ENCODE measurements at places on chromosomes 6 and 20.

- no peak for DNase-seq
Measured at GRCh38 chr6:25921525-25922203, 8.8 kb downstream of the SLC17A2 start.

DNA sequence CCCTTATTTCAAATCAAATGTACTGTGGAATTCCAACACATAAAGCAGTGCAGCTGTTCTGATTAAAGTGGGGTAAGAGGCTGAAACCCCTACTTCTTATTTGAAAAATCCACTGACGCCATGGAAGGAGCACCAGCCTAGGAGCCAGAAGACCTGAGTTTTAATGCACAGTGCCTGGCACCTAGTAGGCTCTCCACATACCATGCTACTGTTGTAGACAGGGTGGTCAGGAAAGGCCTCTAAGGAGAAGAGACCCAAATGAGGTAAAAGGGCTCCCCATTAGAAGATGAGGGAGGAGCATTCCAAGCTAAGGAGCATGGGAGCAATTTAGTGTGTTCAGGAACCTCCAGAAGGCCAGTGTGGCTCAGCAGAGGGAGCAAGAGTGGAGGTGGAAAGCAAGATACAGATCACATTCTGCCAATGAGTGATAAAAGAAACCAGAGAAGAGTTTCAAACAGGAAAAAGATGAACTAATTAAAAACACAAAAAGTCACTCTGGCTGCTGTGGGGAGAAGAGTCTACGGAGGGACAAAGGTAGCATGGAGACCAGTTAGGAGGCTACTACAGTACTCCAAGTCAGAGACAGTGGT lies 11.8 kb upstream of the ZNF76 start:
- peak; percentile 20 for DNase-seq

- no peak for DNase-seq
Measured at GRCh38 chr6:154996841-154997311, 1.8 kb downstream of the TIAM2 start.

GRCh38 chr6:110067837-110068591 lies 89.9 kb downstream of the GPR6 start:
- no peak for DNase-seq

DNA sequence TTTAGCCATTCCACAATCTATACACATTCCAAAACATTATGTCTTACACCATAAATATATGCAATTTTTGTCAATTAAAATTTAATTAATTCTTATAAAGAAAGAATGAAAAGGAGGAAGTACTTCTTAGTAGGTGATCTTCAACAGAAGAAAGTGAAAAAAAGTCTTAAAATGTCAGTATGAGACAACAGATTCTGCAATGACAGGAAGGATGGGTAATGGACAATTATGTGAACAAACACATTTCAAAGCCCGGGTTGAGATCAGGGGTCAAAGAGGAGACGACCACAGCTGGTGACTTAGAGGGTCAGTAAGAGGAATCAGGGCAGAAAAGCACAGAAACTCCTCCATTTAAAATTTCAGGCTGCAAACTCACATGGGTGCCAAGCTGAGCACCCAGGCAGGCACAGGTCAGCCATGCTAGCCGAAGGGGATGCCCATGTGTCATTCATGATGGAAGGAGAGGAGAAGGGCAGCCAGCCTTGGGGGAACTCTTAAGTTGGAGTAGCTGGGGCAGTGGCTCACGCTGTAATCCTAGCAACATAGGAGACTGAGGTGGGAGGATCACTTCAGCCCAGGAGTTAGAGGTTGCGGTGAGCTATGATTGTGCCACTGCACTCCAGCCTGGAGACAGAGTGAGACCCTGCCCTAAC lies 11.0 kb downstream of the VSX1 start:
- DNase-seq = no peak

GRCh38 chr6:55994531-55994930 lies 119.1 kb upstream of the BMP5 start:
- no peak for DNase-seq

DNA sequence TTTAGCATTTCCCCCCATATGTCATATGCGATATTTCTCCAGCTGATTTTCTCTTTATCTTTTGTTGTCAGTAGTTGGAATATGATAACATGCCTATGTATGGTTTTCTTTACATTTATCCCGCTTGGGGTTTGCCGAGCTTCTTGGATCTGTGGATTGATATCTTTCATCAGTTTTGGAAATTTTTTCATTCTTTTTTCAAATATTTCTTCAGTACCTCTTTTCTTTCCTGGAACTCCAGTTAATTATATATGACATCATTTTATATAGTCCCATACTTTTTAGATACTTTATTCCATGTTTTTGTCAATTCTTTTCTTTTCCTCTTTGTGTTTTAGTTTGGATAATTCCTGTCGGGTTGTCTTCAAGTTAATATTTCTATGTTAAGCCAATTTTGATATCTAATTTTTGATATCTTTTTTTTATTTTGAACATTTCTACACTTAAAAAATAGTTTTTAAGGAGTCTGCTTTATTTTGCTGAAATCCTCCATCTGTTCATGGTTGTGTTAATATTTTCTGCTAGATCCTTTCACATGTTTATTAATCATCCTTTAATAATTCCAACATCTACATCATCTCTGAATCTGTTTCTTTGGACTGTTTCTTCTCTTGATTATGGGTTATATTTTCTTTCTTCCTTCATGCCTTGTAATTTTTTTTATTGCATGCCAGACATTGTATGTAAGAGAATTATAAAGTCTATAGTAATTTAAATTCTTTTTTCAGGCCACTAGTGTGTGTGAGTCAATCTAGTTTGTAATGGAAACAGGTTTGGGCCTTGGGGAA lies 9.5 kb downstream of the ZDHHC14 start:
- DNase-seq = no peak

- DNase-seq = no peak
Measured at GRCh38 chr6:57064809-57065208, 18.3 kb downstream of the KIAA1586 start.

DNA sequence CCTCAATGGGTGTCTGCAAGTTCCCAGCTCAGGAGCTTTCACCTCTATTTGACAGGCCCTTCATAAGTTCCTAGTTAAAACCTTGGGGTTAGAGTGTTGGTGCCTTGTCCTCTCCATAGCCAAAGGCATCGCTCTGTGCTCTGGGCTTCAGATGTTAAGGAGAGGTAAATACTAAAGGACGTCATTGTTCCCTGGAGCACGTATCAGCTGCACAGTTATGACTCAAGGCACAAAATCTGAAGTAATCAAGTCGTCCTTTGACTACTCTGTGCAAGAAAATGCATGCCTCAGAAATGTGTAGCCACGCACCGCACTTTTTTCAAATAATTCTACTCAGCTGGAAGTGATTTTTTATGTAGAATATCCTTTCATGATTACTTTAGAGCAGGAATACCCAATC lies 240.8 kb upstream of the QKI start:
- DNase-seq = no peak

GRCh38 chr6:25942561-25943147 lies 12.2 kb upstream of the SLC17A2 start:
- peak; percentile 77 for DNase-seq

- DNase-seq = no peak
Measured at GRCh38 chr20:44039147-44039546, 124.5 kb downstream of the TOX2 start.

DNA sequence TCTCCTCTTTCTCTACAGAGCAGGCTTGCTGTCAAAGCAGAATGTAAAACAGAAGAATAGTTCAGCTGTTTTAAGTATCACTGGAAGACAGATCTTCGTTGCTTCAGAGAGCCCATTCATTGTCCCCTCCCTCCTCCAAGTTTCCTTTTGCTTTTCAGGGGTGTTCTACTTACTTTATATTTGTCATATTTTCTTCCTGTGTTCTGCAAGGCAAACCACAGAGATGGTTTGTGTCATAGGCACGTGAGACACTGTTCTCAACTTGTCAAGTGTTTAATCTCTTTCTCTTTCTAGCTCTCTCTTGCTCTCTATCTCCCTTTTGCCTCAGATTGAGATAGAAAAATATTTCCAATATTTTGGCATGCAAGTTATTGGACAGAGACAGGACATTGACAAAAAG lies 228.9 kb upstream of the DEFB112 start:
- no peak for DNase-seq

- no peak for DNase-seq
Measured at GRCh38 chr6:20441921-20442320, 40.2 kb downstream of the E2F3 start.

GRCh38 chr6:86848986-86849385 lies 88.3 kb upstream of the HTR1E start:
- no peak for DNase-seq

- DNase-seq = no peak
Measured at GRCh38 chr6:36127462-36128016, 2.8 kb upstream of the MAPK13 start.
